ENCODE measurements at places on chromosomes 5 and 9.

- peak; percentile 87 for DNase-seq
Measured at GRCh38 chr9:111759762-111760639, 34.7 kb downstream of the SHOC1 start.

- DNase-seq, result no peak
Measured at GRCh38 chr5:370311-370958, 48.9 kb downstream of the AHRR start.

DNA sequence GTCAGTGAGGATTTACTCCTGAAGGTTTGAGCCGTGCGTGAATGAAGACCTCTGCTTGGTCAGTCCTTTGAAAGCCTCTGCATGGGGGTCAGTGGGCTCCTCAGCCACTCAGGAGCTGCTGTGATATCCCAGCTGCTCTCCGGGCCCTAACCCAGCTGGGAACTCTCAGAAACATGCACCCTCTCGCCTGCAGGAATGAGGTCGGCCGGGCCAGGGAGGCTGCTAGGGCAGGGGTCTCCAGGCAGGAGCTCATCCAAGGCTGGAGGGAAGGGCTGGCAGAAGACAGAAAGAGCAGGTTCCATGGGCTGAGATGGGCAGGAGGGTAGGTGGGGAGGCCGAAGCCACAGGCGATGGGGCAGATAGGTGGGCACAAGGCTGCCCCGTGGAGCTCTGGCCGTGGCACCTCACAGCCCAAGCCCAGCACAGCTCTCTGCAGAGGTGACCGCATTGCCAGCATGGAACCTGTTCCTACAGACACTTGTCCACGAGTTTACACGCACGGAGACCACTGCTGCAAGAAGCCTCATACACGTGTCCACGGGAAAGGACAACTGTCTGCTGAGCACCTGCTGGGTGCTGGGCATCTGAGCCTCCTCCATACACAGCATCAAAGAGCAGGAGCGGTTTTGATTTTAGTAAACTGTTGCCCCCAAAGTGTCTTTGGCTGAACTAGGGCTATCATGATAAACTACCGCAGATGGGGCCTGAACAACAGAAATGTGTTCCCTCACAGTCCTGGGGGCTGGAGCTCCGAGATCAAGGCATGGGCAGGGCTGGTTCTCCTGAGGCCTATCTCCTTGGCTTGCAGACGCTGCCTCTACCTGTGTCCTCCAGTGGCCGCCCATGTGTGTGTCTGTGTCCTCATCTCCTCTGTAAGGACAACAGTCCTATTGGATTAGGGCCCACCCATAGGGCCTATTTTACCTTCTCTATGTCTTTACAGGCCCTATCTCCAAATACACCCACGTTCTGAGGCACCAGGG, 85.2 kb upstream of the ADAMTS2 start:
- no peak for DNase-seq

- no peak for DNase-seq
Measured at GRCh38 chr5:135460246-135461033, 8.3 kb upstream of the TIFAB start.

- DNase-seq, result no peak
Measured at GRCh38 chr5:66558560-66558959, 37.6 kb upstream of the MAST4 start.

DNA sequence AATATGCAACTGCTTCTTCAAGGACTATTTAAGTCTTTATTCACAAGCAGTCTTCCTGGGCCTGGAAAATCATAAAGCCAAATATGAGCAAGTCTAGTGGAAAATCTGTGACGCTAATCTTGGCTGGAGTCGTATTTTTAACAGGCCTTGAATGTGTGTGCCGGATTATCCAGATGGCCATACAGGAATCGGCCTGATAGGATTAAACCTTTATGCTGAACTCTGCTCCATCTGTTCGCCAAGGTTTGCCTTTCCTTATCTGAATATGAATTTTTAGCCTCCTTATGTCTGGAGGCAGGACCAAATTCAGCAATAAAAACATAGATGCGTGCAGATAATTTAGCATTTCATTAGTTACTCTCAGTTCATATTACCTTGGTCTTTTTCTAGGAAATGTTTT, 294.5 kb downstream of the EBF1 start:
- no peak for DNase-seq

DNA sequence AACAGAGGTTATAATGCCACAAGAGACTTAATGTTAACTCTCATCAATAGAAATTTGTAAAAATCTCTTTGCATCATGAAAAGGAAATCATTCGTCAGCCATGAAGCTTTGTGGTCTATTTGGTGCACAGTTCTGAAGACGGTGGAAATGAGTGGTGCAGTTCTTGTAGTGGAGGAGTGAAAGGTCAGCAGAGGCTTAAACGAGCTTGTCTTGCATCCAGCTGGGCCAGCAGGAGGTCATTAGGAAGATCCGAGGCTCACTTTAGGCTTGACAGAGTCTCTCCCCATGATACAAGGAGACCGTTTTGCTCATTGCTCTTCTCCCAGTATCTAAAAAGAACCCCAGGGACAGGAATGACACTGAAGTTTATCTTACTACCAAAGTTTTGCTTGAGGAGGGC, 440.8 kb downstream of the BNC2 start:
- DNase-seq, result no peak

- peak; percentile 61 for DNase-seq
Measured at GRCh38 chr9:77714077-77714549, 66.0 kb upstream of the GNA14 start.

- DNase-seq, result no peak
Measured at GRCh38 chr9:8858596-8859161, 1059.1 kb upstream of the DMAC1 start.

DNA sequence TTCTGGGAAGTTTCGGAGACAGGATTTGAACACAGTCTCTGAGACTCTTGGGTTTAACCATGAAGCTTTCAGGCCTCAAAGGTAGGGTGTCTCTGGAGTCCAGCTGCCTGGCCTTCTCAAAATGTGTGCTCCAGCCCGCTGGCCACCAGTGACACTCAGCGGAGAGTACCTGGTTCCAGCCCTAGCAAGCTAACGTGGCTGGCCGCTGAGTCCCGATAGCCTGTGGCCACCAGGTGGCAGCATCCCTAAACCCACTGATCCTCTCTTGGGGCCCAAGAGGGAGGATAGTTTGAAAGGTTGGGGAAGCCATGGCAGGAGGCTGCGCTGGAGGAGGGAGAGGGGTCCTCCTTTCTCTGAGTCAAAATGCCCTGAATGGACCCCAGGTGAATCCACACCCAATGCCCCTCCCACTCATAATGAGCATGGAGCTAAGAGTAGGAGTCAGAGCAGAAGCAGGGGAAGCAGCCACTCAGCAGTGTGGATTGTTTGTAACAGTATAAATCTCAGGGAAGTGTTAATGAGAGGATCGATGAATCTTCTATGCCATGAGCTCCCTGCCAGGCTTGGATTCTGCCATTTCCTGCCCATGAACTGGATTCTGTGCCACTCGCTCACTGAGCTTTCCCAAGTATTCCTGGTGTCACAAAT, 5.4 kb upstream of the TIFAB start:
- DNase-seq, result peak; percentile 44

DNA sequence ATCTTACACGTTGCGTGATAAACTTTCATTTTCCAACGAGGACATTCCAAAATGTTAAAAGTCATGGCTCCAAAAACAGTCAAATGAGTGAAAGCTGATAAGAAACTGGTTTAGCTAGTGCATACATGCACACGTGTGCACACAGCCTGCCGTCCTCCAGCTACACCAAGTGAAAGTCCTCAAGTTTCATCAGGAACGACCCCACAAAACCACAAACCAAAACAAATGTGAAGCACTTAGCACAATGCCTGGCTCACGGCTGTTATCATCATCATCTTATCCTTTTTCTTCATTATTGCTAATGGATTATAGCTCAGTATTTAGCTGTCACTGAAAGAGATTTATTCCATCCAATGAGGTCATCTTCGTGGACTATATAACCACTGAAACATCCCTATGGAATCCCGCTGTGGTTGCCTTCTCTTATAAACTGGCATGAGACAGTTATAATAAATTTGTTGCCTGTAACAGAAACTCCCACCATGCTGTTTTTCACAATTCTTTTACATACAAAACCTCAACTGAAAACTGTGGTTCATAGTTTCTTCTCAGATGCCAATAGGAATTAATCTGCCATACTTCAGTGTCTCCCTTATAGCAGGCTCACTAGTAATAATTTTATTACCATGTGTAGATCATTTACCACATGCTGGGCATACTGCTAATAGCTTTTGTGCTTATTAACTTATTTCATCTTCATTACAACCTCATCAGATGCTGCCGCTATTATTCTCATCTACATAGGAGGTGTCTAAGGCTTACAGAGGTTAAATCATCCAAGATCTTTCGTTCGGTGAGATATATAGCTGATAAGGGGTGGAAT, 56.1 kb downstream of the SAXO1 start:
- DNase-seq, result peak; percentile 97

Data from fibroblast of skin of right biceps (primary cell).